Stimulated activated CD8-positive, alpha-beta memory T cell treated with anti-CD3 and anti-CD28 coated beads, Interleukin-7, amount 100 ng/mL, for 4 hours (primary cell): ENCODE measurements at places on chromosomes 11 and 22.

DNA sequence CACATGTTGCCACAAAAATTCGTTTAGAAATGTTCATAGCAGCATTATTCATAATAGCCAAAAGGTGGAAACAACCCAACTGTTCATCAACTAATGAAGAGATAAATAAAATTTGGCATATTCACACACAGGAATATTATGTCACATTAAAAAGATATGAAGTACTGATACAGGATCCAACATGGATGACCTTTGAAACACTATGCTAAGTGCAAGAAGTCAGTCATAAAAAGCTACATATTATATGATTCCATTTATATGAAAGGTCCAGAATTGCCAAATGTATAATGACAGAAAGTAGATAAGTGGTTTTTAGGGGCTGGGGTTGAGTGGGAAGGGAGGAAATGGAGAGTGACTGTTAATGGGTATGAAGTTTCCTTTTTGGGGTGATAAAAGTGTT is 9.0 kb downstream of the PRR5L start:
- no peak for DNase-seq

- DNase-seq = no peak
These were observed at the start of gene FCHSD2 for GRCh38 chr11:73142128-73142377. Gene FCHSD2, minus strand, starts transcription at chr11:73142318. Its CDS starts 441 bp downstream, at chr11:73141877.

- DNase-seq = no peak
These were observed 9.9 kb downstream of the SYT9 start for GRCh38 chr11:7261578-7261977.

GRCh38 chr11:116035977-116036376 is 531.8 kb upstream of the CADM1 start:
- no peak for DNase-seq

DNA sequence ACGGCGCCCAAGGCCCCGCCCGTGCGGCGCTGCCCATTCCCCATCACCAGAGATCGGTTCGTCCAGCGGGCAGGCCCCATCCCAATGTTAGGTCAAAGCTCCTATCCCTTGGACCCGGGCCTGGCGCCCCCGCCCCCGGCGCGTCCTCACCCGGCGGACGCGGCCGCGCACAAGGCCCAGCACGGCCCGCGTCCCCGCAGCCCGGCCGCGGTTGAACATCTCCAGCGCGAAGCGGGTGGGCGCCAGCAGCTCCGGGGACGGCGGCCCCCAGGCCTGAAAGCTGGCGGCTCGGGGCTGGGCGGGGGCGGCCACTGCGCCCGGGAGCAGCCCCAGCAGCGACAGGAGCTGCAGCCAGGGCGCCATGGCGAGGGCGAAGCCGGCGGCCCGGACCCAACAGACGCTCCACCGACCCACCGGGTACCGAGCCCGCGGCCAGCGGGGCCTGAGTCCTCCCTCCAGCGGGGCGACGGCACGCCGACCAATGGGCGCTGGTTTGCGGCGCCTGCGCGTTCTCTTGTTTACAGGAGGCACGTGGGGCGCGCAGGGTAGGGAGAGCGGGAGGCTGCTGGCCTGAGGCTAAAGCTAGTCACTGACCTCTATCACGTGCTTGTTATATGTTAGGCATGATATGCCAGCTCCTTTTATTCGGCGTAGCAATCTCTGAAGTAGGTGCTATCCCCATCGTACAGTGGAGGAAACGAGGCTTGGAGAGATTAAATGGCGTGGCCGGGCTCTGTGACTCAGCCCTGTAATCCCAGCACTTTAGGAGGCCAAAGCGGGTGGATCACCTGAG is at the start of gene CTSF:
CTSF (minus strand) TSS at position 483 of the 793 bp plus-strand sequence; CDS start at position 363, 120 bp downstream.
- DNase-seq = peak; percentile 26

- DNase-seq = no peak
These were observed 58.4 kb downstream of the KIF18A start for GRCh38 chr11:28049338-28050216.

DNA sequence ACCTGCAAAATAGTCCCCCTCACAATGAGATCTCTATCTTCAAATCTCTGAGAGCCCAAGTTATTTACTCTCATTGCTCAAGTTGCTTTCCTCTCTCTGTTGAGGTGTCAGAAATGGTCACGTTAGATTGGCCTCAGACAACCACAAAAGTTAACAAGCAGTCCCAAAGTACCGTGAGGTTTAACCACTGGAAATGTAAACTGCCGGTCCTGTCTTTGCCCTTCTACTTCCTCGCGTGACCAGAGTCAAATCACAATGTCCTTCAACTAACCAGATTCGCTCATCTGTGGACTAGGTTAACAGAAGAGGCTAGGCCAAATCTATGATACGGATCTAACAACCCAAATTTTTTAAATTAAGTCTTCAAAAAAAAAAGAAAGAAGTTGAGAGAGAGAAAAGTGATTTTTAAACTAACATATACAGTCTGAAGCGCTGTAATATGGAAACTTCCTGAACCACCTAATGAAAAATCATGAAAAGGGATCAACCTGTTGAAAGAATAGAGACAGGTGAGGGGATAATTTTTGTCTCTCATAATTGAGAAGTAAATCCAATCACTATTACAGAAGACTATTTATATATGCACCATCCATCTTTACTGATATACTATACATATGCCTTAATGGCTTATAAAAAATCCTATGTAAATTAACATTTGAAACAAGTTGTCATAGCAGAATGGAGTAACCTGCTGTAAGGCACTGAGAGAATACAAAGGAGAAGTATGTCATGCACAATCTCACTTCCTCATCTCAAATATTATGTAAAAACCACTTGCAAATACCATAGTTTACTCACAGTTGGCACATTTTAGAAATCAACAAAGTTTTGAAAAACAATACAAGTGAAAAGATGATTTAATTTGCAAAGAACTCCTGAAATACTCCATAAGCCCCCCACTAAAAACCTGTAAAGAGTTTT is 3.3 kb upstream of the JAML start:
- no peak for DNase-seq

DNA sequence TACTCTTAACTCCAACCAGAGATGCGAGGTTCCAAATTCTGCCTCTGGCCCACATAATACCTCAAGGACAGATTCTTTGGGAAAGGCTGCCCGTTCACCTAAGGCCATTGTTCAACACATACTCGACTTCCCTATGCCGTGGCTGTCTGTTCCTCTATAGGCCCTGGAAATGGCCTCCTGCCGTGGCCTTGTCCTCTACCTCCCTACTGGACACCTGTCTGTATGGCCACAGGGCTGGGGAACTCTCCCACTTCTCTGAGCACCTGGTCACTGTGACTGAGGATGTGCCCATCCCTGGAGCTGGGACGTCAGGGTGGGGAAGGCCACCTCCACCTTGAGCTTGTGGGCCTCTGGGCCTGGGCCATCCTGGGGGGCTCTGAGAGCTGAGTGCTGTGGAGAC is 340.5 kb upstream of the B3GAT1 start:
- no peak for DNase-seq

GRCh38 chr22:32578752-32579151 is 104.1 kb downstream of the FBXO7 start:
- no peak for DNase-seq

DNA sequence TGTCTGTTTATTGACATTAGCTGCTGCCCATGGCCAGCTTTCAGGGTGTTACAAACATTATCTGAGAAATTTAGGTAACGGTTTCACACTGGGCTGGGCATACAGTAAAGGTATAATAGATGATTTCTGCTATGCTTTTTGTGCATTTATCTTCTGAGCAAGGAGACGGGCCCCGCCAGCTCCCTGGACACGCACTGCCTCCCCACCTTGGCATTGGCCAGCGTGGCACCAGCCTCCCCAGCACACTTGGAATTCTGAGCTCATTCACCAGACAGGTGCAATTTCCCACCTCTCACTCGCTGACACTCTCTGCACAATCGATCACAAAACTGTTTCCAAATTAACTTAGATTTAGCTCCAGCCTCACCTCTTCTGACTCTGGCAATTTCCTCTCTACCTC is 222.8 kb downstream of the CEP164 start:
- DNase-seq = no peak

DNA sequence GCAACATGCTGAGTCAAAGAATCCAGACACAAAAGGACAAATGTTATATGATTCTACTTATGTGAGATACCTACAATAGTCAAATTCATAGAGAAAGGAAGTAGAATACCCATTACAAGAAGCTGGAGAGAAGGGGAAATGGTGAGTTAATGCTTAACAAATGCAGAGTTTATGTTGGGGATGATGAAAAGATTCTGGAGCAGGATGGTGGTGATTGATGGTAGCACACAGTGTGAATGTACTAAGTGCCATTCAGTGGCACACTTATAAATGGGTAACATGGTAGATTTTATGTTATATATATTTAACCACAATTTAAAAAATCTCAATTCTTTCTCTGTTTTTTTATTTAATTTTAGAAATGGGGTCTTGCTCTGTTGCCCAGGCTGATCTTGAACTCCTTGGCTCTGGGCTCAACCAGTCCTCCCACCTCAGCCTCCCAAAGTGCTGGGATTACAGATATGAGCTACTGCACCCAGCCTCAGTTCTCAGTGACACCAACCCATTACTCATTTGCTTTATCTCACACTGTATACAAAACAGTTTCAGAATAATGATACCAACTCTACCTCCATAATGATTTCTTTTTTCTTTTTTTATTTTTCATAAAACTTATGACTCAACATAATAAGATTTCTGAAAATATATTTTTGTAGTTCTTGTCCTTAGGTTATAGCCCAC is 9.6 kb upstream of the RELA start:
- DNase-seq = no peak

DNA sequence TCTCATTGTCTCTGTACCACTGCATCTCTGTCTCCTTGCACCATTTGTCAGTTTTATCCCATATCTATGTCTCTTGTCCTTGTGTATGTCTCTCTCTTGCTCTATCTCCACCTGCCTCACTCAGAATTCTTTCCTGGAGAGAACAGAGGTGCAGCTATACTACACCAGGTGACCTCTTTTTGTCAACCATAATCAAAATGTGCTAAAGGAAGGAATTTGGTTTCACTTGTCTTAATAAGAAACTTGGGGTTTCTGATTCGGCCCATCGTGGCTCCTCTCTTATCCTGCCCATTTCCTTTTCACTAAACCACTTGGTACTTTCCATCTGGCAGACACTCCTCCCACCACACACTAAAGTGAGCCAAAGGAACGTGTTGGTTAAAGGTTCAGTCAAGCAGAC is 2.0 kb upstream of the C11orf42 start:
- DNase-seq = no peak

- no peak for DNase-seq
These were observed 3.1 kb upstream of the GSC2 start for GRCh38 chr22:19152942-19153883.

DNA sequence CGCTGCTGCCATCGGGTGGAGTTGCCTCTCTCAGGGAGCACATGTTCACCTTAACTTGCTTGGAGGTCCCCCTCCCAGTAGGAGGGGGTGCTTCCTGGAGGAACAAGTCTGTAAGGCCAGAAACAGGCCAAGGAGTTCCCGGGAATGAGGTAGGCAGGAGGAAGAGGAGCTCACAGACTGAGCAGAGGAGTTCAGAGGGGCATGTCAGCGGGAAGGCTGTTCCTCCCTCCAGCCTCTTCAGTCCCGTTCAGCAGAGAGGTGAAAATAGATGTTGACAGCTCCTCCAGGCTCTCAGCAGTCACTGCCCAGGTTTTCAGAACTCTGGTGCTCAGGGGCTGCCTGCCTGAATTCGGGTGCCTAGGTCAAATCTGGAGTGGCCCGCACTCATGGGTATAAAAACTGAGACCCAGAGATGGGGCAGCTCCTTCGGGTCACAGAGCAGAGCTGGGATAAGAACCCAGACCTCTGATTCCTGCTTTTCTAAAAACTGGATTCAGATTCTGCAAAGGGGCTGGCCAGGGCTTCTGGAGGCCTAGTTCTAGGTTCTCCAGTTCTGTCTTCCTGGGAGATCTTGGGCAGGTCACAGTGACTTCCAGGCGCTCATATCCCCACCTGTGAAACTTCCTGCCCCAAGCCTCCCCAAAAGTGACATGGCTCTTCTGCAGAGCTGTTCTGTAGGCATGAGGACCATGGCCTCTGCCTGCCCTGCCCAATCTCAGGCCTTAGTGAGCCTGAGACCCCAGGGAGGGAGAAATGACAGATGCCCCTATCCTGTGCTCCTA is 18.3 kb downstream of the ATG16L2 start:
- no peak for DNase-seq

- no peak for DNase-seq
These were observed 3.7 kb downstream of the KRTAP5-4 start for GRCh38 chr11:1618231-1618630.

DNA sequence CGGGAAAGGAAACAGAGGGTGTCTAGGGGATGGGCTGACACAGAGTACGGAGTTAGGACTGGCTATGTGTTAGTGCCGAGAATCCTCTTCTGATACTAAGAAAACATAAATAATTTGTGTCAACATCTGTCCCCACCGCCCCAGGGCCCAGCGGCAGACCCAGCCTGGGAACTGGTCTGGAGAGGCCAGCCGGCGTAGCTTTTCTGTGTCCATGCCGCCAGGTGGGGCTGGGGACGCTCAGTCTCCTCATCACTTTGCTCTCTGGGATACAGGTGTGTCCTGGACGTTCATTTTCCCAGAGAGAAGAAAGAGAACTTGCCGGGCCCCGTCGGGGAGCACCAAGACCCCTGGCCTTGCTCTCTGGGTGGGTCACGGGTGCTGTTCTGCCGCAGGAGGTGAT is 54.7 kb downstream of the WNT7B start:
- DNase-seq = no peak

GRCh38 chr11:80118073-80118472 is 677.2 kb upstream of the TENM4 start:
- no peak for DNase-seq

DNA sequence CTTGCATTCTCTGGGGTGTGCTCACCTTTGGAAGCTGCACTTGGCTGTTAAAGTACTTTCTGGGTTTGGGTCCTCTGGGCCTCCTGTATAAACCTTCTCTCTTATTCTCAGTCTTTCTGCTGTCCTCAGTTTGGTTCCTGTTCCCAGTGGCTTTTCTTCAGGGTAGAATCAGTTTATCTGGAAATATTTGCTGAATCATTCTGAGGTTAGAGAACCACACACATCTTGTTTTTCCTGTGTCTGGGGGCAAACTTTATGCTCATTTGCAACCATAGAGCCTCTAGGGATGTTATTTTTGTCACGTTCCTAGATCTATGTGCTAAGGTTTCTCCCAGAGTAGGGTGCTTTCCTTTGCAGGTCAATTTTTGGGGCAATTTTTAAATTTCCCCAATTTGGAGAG is 224.3 kb upstream of the C11orf87 start:
- DNase-seq = no peak

DNA sequence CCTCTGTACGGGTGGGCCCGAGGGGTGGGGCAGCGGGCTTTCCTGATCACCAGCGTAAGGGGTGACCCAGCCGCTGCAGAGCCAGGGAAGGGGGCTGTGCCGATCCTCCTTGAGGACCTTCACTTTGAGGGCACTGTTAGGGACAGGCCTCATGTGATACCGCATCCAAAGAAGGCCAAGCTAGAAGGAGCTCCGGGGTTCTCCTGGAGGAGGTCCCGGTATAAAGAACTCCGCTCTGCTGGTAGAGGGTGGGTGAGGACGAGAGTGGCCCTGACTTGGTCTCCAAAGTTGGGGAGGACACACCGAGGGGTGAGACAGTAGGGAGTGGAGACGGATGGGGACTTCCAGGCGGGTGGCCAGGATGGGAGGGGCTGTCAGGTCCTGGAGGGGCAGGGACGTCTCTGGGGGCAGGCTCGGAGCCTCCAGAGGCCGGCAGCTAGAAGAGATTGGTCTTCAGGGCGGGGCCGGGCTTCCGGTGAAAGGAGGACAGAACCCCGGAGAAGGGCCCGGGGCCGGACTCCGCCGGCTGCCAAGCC is 4.6 kb downstream of the PHOX2A start:
- DNase-seq = no peak

GRCh38 chr11:18299721-18300120 is 22.2 kb downstream of the HPS5 start:
- DNase-seq = no peak

GRCh38 chr11:23202611-23203010 is 342.3 kb upstream of the CCDC179 start:
- no peak for DNase-seq

- DNase-seq = no peak
These were observed 37.7 kb downstream of the MOB2 start for GRCh38 chr11:1448882-1449281.
